CD4-positive, alpha-beta T cell treated with Interleukin-21 for 1 hour (primary cell): ENCODE measurements at places on chromosomes 11 and 22.

- DNase-seq: no peak
These were observed 77.4 kb upstream of the BIRC3 start for GRCh38 chr11:102239911-102240310.

- no peak for DNase-seq
These were observed 225.5 kb upstream of the BLID start for GRCh38 chr11:122341477-122341876.

GRCh38 chr11:128289048-128289447 is 298.3 kb downstream of the ETS1 start:
- DNase-seq: no peak

GRCh38 chr11:17719938-17720795 is 796 bp downstream of the MYOD1 start:
- no peak for DNase-seq

DNA sequence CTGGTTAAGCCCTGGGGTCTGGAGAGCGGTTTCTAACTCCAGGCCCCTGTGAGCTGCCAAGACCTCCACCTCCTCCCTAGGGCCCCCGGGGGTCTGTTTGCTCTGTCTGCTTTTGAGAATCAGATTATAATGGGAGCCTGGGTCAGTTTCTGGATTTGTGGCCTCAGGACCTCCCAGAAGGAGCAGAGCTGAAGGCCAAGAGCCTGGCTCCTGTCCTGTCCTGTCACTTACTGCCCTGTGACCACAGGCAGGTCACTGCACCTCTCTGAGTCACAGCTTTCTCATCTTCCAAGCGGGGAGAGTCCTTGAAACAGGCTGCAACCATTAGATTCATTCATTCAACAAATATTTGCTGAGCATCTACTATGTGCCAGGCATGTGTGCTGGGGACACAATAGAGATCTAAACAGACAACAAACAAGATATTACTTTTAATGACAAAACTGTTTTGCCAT is 87.3 kb upstream of the FGF3 start:
- DNase-seq: no peak

DNA sequence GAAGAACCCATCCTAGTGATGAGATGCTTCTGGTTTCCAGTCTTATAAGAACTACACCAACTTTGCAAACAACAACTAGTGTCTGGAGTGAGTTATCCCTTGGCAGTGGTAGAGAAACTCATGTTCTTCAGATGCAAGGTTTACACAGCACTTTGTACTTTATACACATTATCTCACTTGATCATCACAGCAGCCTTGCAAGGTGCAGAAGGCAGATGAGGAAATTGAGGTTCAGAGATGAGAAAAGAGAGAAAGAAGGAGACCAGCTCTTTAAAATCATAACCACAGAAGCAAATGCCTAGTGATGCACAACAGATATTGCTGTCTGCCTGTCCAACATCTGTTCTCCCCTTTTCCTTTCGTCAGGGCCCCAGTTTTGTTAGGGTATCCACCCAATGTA is 16.7 kb upstream of the CD44 start:
- DNase-seq: peak; percentile 47

DNA sequence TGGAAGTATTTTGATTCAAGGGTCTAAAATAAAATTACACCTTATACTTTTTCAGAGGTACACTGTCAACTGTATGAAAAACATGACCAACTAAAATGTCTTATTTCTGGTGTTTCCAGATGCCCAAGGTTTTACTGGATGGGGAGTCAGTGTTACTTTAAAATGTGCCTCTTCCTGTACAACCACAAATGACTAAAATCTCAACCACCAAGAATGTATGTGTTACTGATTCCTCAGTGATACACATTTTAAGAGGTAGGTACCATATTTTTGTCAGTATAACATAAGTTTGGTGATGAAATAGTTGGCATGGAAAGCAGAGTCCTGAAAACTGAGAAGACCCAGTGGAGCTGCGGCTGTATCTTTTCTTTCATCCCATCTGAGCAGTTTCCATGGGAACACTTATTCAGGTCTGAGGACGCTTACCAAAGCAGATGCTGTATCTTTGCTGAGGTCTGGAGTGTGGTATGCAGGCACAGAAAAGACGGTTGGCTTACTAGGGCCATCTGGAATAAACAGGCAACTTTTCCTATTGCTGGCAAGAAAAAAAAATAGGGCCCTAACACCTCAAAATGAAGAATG is 21.2 kb upstream of the TP53AIP1 start:
- DNase-seq: no peak

DNA sequence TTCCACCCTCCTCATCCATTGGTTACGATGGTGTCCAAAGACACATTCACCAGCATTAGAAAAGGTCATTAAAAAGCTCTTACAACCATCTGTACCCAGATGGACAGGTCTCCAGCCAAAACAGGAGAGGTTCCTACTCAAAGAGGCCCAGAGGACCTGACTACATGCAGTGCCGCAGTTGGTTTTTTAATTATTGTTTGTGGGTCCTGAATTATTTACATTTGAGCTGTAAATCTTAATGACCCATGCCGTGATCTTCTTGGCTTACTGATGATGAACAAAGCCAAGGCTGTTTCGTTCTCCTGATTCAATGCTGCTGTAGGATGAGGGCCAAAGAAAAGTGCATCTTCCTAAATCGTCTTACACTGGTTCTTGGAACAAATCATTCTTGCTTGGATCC is 83.7 kb downstream of the CADM1 start:
- no peak for DNase-seq

- no peak for DNase-seq
These were observed 46.9 kb downstream of the LUZP2 start for GRCh38 chr11:24543771-24544170.

DNA sequence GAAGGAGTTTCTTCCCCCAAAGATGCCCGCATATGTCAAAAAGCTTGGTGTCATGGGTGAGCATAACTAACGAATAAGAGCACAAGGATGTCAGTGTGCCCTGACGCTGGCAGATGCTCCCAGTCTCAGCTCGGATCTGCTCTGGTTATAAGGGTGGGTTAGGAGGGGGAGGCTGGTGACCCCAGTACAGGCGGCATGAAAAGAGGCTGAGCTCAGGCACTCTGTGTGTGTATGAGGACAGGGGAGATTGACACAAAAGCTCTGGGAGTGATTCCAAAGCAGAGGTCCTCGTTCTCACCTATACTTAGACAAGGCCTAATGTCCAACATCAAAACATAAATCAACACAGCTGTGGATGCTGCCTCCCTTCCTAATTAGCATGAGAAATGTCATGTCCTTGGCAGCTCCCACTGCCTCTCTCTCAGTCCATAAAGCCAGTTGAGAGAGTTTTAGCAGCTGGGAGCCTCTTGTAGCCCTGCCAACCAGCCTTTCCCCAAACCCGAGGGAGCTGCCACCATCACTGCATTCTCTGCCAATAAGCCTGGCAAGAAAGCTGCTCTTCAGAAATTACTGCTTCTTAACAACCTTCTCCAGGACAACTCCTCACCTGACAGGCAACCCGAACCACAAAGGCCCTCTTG is 59.8 kb downstream of the SC5D start:
- DNase-seq: no peak

GRCh38 chr11:93080146-93080759 is 110.8 kb downstream of the MTNR1B start:
- no peak for DNase-seq

- DNase-seq: no peak
These were observed 1.0 kb downstream of the FUT4 start for GRCh38 chr11:94544646-94545263.

DNA sequence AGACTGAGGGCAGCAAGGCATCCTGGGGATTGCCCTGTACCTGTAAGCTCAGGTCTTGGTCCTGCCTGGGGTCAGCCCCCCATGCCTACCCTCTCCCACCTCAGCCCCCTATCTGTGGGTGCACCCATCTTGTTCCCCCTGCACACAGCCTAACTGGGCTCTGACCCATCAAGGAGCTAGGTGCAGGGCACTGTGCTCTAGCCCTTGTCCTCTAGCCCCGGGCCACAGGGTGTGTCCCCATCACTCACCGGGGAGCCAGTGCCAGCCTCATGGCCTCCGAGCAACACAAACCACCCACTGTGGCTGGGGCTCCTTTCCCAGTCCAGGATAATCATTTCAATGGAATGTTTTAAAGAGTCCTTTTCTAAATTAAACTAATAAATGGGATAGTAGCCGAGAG is 293.9 kb upstream of the PLET1 start:
- no peak for DNase-seq

- DNase-seq: no peak
These were observed 18.1 kb downstream of the CSRP3 start for GRCh38 chr11:19183646-19184045.

- peak; percentile 32 for DNase-seq
These were observed 29.4 kb upstream of the SORL1 start for GRCh38 chr11:121422675-121423074.

DNA sequence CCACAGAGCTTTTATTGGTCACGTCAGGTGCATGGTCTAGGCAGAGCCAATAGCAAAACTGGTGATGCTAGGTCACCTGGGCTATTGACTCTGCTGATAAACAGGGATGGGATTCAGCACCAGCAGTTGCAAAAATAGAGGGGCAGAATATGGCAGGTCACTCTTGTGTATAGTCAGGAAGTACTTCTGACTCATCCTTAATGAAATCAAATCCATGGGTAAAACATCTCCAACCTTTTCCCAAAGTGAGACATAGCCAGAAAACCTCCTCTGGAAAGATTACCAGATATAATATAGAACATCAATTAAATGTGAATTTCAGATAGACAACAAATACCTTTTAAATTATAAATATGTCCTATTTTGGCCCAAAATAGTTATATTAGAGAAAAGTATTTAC is 383.2 kb downstream of the METTL15 start:
- DNase-seq: no peak

- no peak for DNase-seq
These were observed 250.7 kb downstream of the LUZP2 start for GRCh38 chr11:24747275-24748251.

DNA sequence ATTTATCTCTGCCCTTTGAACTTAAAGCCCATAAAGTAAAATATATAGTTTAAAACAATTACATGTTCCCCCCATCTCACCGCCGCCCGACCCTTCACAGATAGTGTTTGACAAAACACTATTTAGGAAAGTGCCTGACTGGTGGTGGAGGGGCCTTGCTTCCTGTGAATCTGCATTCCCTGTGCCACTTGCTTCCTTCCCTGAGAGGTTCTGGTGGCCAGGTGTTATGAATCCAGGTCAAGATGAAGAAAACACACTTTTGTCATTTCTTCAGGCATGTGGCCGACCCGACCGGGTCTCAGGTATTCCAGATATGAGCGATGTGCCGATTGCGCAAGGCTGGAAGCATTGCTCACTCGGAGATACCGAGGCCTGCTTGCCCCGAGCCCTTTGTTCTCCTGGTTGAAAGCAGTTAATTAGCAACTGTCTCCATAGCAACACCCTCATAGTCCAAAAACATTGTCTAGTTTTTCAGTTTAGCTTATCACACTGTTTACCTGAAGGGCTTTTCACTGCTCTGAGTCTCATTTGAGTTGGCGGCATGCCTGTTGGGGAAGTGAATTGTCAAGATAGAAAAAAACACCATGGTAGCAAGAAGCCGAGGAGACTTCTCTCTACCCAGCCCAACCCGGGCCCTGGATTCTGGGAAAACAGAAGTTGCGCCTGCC is 128.3 kb downstream of the TEAD1 start:
- no peak for DNase-seq

DNA sequence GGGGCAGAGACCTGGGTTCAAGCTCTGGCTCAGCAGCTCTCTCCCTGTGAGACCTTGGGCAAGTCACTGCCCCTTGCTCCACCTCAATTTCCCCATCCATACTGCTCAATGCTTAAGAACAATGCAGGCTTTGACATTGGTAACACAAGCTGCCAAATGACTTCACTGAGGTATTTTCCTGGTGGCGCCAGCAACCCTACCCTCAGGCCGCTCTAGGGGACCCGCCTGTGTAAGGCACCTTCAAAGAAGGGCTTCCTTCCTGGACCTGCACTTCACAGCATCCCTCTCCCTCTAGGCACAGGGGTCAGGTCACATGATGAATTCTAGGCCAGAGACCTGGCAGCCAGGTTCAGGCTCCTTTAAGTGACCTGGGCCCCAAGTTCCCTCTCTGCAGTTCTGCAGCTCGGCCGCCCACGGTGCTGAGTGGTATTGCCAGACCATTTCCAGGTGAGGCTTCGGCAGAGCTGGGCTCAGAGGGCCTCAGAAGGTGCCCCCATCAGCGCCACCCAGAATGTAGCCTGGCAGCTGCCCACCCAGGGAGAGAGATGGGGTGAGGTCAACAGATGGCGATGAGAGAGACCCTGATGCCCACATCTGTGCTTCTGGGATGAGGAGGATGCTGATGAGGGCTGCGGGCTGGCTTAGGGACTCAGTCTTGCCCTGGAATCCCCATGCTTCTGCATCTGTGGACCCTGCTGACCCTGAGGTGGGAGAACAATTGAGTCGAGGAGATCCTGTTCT is 4.5 kb downstream of the WNT11 start:
- DNase-seq: no peak
